Epithelial cell of prostate (primary cell): ENCODE measurements at places on chromosomes 3 and 15.

DNA sequence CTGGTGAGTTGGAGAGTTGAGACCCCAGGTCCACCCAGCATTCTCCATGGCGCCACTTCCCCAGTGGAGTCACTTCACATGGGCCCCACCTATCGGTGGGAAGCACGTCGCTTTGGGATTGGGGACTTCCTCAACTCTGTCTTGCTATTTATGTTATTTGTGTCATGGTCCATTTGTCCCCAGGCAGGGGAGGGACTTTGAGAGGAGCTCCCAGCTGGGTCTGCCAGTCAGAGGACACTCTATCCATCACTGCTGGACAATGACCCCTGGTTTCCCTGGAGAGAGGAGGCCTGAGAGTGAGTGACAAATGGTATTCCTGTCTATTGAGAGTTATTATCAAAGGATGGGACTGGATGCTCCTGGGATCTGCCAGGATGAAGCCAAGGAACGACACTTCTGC lies 127.6 kb downstream of the RAB11A start:
- no peak for DNase-seq

GRCh38 chr3:126848991-126849390 lies 133.9 kb upstream of the PLXNA1 start:
- no peak for DNase-seq

- DNase-seq, result no peak
Observed at GRCh38 chr3:135383301-135383700, 582.2 kb upstream of the PPP2R3A start.

GRCh38 chr3:16520241-16520969 lies 6.9 kb upstream of the RFTN1 start:
- no peak for DNase-seq

DNA sequence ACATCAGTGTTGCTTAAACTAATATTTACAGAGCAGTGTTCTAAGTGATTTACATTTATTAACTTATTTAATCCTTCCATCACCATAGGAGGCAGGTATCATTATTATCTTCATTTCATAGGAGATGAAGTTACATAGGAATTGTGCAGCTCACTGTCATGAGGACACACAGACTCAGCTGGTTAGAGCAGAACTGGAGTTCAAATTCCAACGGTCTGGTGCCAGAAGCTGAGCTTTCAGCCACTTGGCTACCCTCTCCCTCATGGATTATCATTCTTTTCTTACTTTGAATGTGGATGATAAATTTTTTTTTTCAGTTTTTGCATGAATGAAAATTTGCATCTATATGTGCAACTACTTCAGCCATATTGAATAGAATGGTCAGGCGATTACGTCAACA lies 86.0 kb upstream of the LRIG1 start:
- no peak for DNase-seq

DNA sequence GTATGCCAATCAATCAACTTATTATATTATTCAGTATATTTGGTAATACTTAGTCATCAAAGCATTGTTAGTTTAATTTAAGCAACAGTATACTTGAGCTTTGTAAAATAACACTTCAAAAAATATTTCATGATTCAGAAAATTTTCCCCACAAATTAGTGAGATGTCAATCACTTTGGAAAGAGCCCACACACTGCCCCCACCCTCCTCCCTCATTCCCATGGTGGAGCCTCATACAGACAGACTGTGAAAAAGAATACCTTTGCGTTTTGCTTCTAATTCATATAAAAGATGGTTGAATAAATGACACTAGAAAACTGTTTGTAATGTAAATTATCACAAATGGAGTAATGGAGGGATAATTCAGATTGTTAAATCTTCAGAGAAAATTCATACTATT lies 43.3 kb upstream of the MYO5C start:
- no peak for DNase-seq

DNA sequence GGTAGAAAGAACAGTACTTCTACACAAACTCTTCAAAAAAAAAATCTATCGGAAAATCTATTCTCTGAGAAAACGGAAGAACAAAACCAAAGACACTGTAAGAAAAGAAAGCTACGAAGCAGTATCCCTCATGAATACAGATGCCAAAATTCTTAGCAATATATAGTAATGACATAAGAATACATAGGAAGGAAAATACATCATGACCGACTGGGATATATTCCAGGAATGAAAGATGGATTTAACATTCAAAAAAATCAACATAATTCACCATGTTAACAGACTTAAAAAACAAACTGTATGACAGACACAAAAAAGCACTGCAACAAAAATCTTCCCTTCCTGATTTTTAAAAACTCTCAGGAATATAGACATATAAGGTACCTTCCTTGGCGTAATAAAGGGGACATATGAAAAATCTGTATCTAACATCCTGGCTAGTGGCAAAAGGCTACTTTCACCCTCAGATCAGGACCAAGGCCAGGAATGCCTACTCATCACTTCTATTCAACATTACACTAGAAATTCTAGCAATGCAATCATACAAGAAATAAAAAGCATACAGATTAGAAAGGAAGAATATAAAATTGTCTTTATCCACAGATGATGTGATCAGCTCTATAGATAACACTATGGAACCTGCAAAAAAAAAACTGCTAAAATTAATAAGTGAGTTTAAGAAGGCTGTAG lies 77.6 kb upstream of the XXYLT1 start:
- no peak for DNase-seq
